ENCODE measurements at places on chromosomes 6 and 20. TPM values are rescaled to one million over a fixed set of nuclear protein-coding genes. Genes with fewer than 3 reads are reported as not detected.

Gene KCNQ5
- 1.5 TPM for total RNA-seq

Gene RCAN2
- 21.6 TPM for total RNA-seq

Gene DBNDD2
- 4.1 TPM for total RNA-seq

Gene TLDC2
- not detected for total RNA-seq

Gene RAET1E
- total RNA-seq = not detected

Gene CST2
- total RNA-seq = not detected

Gene OR2J3
- total RNA-seq = not detected

Gene CFAP61
- 5.0 TPM for total RNA-seq

Gene KCNS1
- total RNA-seq = not detected

Gene C20orf173
- total RNA-seq = not detected

Gene NRN1
- total RNA-seq = 48.5 TPM

Gene SIGLEC1
- total RNA-seq = not detected

Gene LY6G6F
- total RNA-seq = not detected

Gene SOX4
- total RNA-seq = 269 TPM

Gene BPIFA1
- total RNA-seq = not detected

Gene IFNGR1
- total RNA-seq = 36.4 TPM

Gene POM121L2
- not detected for total RNA-seq

Gene BHLHE23
- 23.9 TPM for total RNA-seq

Measured in glutamatergic neuron (in vitro differentiated cells).